Bronchial epithelial cell (primary cell): ENCODE measurements at places on chromosomes 7 and 10.

DNA sequence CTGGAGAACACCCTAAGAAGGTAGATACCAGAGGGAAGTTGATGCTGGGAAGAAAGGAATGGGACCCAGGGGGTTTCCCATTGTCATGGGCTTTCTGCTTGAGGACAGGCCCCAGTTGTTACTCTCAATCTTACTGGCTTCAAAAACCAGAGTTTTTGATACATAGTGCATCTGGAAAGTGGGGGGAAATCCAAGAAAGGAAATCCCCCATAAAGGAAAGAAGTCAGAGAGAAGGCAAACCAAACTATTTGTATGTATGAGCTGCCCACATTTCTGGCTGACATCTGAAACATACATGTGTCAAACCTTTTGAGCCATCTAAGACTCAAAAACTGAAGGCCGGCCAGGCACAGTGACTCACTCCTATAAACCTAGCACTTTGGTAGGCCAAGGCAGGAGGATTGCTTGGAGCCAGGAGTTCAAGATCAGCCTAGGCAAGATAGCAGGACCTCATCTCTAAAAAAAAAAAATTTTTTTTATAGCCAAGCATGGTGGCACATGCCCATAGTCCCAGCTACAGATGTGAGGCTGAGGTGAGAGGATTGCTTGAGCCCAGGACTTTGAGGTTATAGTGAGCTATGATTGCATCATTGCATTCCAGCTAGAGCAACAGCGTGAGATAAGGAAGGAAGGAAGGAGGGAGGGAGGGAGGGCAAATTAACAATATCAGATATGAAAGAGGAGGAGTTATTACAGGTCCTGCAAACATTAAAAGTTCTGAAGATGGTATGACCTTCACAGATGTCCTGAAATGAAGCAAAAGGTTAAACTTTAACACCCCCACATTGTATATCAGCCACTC lies 6.7 kb upstream of the COA1 start:
- DNase-seq = peak; percentile 53

- no peak for DNase-seq
These were observed 369.4 kb downstream of the INHBA start for GRCh38 chr7:41333511-41333910.

DNA sequence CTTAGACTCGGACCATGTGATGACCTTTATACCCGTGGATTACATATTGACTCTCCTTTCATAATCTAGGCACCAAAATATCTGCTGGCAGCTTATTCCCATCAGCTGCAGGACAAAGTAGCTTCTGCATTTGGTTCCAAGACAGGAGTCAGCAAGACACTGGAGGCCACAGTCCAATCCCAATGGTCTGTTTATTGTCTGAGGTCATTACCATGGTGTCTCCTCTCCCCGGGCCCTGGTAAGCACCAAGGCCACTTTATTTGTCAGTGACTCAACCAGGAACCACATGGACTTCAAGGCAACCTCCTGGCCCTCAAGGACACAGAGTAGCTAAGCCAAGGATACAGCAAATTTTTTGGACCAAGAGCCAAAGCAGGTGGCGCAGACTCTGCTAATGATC lies 36.1 kb downstream of the KCNMA1 start:
- DNase-seq = no peak

DNA sequence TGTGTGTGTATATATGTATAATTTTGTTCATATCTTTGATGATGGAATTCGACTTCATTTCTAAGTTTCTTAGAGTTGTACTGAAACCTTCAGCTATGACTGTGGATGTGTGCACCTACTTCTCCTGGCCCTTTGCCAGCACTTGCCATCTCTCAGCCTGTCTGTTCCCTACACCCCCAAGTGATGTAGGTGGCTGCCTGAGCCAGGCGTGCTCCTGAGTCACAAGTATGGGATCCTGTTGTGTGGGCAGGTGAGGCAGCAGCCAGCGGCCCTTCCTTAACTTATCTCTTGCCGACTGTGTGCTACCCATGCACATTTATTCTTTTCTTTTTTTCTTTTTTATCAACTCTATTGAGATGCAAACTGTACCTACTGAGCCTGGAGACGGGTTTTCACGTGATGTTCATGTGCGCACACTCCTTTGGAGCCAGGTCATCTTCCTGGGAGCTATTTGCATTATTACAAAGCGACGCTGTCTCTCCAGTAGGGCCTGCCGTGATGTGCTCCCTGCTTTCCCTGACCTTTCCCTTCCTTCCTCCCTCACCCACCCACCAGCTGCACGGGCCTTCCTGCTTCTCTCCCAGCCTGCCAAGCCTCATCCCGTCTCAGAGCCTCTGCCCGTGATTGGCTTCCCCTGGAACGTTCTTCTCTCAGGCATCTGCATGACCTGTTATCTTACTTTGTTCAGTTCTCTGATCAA lies 31.3 kb upstream of the GALNT11 start:
- peak; percentile 50 for DNase-seq

- no peak for DNase-seq
These were observed 30.3 kb downstream of the GBX1 start for GRCh38 chr7:151137076-151137675.

- DNase-seq = peak; percentile 18
These were observed 25.6 kb downstream of the CTNNA3 start for GRCh38 chr10:67670401-67670800.

GRCh38 chr7:29442146-29442545 lies 121.5 kb upstream of the PRR15 start:
- DNase-seq = peak; percentile 78

GRCh38 chr7:41796331-41796730 lies 93.4 kb upstream of the INHBA start:
- peak; percentile 10 for DNase-seq

- DNase-seq = peak; percentile 59
These were observed 1.4 kb upstream of the TRIM8 start for GRCh38 chr10:102642736-102643335.

GRCh38 chr10:59678884-59679301 lies 30.8 kb downstream of the SLC16A9 start:
- DNase-seq = peak; percentile 93

DNA sequence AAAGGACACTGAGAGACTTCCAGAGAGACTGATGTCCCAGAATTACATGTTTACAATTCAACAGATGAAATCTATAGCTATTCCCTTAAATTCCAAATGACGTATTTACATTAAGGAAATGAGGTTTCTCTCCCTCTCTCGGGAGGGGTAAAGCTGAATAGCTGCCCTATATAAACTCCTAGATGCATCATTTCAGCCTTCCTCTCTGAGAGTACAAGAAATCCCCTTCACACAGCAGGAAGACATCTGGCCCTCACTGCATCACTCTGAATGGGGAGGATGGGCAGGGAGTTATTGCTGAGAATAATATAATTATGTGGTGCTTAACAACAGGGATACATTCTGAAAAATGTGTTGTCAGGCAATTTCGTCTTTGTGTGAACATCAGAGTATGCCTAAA lies 11.0 kb downstream of the POT1 start:
- no peak for DNase-seq

- peak; percentile 57 for DNase-seq
These were observed 40.5 kb downstream of the PAPSS2 start for GRCh38 chr10:87700031-87700796.

DNA sequence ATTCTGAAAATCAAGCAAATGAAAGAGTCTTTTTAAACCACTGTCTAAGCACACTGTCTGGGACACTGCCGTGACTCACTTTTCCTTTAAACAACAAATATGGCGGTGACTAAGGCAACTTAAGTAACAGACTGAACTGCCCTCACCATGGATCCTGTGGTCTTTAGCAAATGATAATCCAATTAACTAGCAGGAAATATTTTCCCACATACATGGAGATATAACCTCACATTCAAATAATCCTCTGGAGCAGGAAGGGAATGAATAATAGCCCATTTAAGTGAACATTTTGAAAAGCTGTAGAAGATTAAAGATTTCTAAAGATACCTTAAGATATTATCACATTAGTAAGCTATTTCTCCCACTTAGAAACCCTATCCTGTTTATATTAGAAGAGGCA lies 40.3 kb upstream of the LRRC17 start:
- peak; percentile 94 for DNase-seq

GRCh38 chr7:50145801-50146338 lies 52.8 kb upstream of the ZPBP start:
- DNase-seq = no peak

GRCh38 chr7:155477476-155477875 lies 19.5 kb downstream of the EN2 start:
- DNase-seq = no peak

GRCh38 chr7:8146106-8146787 lies 115.7 kb downstream of the ICA1 start:
- no peak for DNase-seq

- no peak for DNase-seq
These were observed 96.1 kb downstream of the COL28A1 start for GRCh38 chr7:7439564-7439963.

DNA sequence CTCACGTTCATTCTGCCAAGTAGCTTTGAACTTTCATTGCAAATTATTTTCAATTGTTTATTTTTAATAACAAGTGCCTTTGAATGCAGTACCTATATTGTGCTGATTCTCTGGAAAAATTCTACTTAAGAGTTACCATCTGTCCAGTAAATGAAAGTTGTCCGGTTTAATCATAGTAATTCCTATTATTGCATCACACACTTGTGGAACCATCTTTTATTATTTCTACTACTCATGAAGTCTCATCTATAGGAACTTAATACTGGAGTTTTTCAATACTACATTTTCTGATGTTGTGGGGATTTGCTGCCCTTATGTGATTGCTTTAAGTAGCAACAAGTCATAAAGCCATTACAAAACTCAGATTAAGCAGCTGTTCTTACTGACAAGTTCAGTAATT lies 16.5 kb upstream of the SKAP2 start:
- DNase-seq = no peak

DNA sequence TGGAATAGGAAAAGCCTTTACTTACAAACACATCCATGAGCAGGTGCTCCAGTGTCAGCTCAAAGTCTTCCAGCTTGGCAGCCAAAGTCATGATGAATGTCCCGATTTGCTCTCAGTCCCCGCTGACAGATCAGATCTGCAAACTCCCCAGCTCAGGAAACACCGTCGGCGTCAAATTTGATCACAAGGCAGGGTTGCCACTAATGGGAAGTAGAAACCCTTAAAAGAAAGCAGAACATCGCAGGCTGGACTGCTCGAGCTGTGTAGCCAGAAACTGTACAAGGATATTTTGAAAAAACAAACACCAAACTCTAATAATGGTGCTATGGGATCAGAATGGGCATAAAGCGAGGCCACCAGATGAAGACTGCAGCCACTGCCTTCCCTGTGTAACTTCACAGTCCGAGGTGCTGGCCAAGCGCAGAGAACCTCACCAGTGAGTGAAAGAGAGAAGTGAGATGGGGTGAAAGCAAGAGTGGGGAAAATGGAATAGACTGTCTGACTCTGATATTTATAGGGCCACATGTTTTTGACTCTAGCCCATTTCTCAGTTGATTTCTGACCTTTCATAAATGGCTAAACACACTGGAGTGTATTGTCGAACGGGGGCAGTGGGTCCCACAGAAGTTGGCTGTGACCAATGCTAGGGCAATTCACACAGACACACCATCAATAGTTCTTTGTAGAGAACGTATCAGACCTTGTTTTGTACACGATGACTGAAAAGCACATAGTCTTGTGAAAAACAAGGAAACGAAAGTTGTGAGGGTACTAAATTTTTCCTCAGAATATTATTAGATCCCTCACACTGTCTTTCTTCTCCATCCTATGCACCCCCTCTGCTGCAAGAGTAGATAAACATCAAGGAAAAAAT lies 306.2 kb downstream of the FRMD4A start:
- no peak for DNase-seq

- DNase-seq = peak; percentile 69
These were observed 72.6 kb upstream of the PDLIM1 start for GRCh38 chr10:95363303-95363912.

- no peak for DNase-seq
These were observed 33.1 kb downstream of the ZMIZ1 start for GRCh38 chr10:79101560-79102497.

- DNase-seq = peak; percentile 30
These were observed 128.2 kb downstream of the TAX1BP1 start for GRCh38 chr7:27868131-27868550.

GRCh38 chr7:91462316-91462715 lies 198.1 kb downstream of the FZD1 start:
- DNase-seq = no peak
